ENCODE measurements at places on chromosomes 13 and 19. TPM values are rescaled to one million over a fixed set of nuclear protein-coding genes. Genes with fewer than 3 reads are reported as not detected.

The TMEM238 gene
- total RNA-seq = 0.29 TPM

The NLRP5 gene
- not detected for total RNA-seq

DNA sequence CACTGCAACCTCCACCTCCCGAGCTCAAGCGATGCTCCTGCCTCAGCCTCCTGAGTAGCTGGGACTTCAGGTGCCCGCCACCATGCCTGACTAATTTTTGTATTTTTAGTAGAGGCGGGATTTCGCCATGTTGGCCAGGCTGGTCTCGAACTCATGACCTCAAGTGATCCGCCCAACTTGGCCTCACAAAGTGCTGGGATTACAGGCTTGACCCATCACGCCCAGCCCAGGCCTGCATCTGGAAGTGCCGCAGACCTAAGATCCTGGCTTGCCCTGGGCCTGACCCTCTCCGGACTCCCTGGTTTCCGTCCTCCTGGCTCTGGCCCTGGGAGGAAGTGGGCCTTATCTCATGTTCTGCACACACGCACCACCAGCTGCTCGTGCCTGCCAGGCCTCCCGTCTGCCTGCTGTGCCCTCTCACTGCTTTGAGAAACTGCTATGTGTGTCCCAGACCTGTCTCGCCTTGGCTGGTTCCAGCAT lies 4.7 kb upstream of the PTGIR start:
- DNase-seq = no peak

The POLR2I gene
- total RNA-seq = 33.6 TPM

- DNase-seq = no peak
Measured at GRCh38 chr13:103540382-103540765, 474.2 kb upstream of the SLC10A2 start.

- no peak for DNase-seq
Measured at GRCh38 chr19:23281663-23282276, 31.6 kb upstream of the ZNF724 start.

The B3GNT8 gene
- total RNA-seq = 0.59 TPM

- DNase-seq = no peak
Measured at GRCh38 chr13:43154156-43154651, 130.8 kb downstream of the DNAJC15 start.

GRCh38 chr13:91017669-91018053 lies 329.8 kb upstream of the MIR17HG start:
- no peak for DNase-seq

DNA sequence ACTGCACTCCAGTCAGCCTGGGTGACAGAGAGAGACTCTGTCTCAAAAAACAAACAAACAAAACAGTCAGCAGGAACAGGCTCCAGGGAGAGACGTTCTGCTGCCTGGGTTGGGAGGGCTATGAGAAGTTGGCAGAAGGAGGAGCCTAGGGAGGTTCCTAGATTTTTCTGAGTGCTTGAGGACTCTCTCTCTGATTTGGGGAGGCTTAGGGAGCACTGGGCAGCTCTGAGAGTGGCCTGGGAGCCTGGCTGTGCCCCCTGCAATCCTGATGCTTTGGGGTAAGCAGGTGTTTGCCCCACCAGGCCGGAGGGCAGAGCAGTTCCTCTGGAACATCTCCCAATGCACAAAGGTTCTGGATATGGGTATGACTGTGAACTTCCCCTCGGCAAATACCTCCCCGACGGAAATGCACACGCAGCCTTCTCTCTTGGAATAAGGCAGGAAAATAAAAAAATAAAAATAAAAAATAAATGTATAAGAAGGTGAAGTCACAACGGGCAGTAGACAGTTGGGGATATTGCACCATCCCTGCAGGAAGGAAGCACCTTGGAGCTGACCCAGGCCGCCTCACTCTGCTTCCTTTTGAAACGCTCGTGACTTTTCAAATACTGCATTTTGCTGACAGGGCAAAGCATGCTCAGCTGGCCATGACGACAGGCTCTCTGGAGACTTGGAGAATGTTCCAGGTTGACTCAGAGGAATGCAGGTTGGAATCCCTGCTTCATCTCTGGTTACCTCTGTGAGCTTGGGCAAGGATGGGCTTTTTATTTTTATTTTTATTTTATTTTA lies 26.5 kb upstream of the HOMER3 start:
- DNase-seq = peak; percentile 87

GRCh38 chr19:23378948-23379347 lies 16.3 kb downstream of the ZNF91 start:
- DNase-seq = no peak

DNA sequence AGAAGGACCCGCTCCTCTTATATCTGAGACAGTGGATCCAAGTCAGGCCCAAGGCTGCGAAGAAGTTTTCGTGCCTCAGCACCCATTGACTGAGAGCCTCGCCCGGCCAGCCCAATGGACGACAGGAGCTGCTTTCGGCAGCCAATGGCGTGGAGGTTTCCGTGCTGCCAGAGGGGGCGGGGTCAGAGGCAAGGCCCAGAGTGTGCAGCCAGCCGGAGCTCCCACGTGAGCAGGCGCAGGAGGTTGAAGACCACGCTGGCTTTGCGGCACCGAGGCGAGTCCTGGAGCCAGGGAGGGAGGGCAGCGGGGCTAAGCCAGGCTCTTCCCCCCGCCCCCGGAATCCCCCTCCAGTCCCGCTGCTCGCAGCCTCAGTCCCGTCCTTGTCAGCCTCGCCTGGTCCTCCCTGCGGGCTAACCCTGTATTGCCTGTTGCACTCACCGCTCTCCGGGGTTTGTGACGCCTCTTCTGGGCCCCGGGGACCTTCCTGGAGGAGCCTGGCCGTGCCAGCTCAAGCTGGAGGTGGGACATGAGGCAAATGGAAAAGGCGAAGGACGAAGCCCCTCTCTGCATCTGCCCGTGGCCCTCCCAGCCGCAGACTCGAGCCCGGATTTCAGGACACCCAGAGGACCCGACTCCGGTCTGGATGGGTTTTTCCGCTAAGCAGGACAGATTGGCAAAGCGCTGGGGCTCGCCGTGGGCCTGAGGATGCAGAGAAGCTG lies 1.5 kb downstream of the IFNL4 start:
- peak; percentile 86 for DNase-seq

GRCh38 chr19:29779921-29780320 lies 31.9 kb upstream of the CCNE1 start:
- DNase-seq = no peak

The LILRB4 gene
- under 0.01 TPM for total RNA-seq

GRCh38 chr13:26011996-26012821 lies 39.6 kb downstream of the SHISA2 start:
- DNase-seq = no peak

GRCh38 chr19:34667349-34668076 lies 9.4 kb downstream of the SCGB2B2 start:
- peak; percentile 88 for DNase-seq

The RFXAP gene
- total RNA-seq = 3.8 TPM

GRCh38 chr13:73608711-73609485 lies 525.3 kb downstream of the KLF12 start:
- no peak for DNase-seq

The ZNF582 gene
- total RNA-seq = 2.2 TPM

- DNase-seq = peak; percentile 62
Measured at GRCh38 chr13:42720113-42720857, 61.1 kb upstream of the FAM216B start.

The KL gene
- not detected for total RNA-seq

The NLRP7 gene
- not detected for total RNA-seq

DNA sequence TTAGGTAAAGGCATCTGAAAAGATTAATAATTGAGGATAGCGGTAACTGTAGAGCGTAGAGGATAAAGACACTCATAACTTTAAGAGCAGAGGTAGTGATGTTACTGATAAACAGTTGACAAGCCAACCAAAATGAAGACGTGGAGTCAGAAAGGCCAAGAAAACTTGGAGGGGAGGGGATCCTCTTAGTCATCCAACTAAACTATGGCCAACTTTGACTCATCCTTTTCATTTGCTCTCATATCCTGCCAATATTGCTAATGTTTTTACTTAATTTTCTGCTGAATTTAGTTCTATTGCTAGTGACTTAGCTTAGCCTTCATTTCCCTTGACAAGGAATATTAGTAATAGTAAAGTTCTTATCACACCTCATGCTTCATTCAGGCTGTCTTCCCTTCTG lies 13.4 kb downstream of the ITGBL1 start:
- DNase-seq = no peak

DNA sequence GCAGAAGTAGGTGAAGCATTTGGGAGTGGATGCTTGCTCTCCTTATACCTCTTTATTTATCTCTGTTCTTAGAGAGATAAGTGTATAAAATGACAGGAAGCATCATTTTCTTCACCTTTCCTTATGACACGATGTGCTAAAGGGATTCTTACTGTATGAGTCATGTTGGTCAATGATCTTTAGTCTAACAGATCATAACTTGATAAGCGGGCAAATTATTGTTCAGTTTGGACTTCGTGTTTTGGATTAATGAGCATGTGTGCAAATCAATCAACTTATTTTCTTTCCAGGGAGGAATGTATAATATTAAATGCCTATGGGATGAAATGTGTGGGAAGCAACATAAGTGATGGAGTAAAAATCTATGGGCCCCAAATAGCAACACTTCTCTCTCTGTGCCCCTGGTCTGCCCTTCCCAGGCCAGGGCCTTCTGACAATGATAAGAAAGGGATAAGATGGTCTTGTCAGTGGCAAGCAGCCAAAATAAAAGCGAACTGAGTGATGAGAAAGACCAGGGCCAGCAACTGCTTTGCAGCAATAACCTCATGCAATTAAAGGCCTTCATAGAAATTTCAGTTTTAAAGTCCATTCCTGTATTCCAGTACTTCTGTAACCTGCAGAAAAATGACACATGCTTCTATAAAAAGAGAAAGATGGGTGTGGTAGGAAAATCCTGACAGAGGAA lies 61.4 kb downstream of the SLC10A2 start:
- DNase-seq = no peak

The RTBDN gene
- not detected for total RNA-seq

The HS6ST3 gene
- under 0.01 TPM for total RNA-seq

The C3 gene
- total RNA-seq = 5.0 TPM

The ARHGAP45 gene
- total RNA-seq = 0.59 TPM

- DNase-seq = no peak
Measured at GRCh38 chr13:79547211-79548195, 66.5 kb downstream of the NDFIP2 start.

DNA sequence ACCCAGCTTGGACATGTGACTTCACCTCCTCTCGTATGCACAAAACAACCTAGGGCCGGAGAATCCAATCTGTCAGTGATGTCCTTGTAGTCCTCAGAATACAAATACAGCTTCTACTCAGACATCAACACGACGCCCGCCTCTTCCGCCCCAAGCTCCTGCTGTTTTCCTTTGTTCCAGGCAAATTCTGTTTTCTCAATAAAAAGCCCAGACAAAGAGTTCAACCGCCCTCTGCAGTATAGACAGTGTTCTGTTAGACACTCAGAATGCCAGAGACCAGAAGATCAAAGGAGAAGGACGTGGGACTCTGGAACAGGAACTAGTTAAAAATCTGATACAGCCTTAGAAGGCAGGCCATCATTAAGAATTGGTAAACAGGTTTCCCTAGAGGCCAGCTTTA lies 42.0 kb upstream of the GGACT start:
- DNase-seq = no peak

The PGLYRP2 gene
- total RNA-seq = not detected

- no peak for DNase-seq
Measured at GRCh38 chr13:95620030-95620824, 24.3 kb downstream of the DZIP1 start.

- no peak for DNase-seq
Measured at GRCh38 chr13:28286263-28286662, 147.9 kb downstream of the PAN3 start.

DNA sequence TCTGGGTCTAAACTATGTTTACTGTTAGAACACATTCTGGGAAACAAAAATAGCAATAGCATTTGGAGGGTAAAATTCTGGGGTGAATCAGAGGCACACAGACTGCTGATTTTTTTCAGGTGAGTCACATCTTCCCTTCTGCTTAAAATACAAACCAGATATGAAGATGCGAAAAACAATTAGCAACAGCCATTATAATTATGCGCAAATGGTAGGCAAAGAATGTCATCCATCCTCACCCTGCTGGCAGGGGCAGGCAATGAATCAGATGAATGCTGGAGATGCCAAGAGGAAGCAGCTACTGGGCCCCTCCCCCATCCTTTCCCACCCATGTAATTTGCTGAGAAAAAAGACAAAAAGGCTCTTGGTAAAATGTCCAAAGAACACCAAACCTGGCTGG lies 282.9 kb downstream of the KLF5 start:
- peak; percentile 69 for DNase-seq

- no peak for DNase-seq
Measured at GRCh38 chr19:43435775-43436174, 21.1 kb downstream of the TEX101 start.

The ASPDH gene
- not detected for total RNA-seq

- DNase-seq = peak; percentile 66
Measured at GRCh38 chr19:49125025-49125731, 5.8 kb downstream of the PPFIA3 start.

- no peak for DNase-seq
Measured at GRCh38 chr19:44476559-44477408, 23.5 kb downstream of the ZNF180 start.

The CEACAM16 gene
- total RNA-seq = under 0.01 TPM

DNA sequence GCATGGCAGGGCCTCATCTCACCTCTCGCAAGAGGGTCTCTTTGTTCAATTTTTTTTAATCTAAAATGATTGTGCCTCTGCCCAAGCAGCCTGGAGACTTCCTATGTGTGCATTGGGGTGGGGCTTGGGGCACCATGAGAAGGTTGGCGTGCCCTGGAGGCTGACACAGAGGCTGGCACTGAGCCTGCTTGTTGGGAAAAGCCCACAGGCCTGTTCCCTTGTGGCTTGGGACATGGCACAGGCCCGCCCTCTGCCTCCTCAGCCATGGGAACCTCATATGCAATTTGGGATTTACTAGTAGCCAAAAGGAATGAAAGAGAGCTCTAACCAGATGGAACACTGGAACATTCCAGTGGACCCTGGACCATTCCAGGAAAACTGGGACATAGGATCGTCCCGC lies 8.0 kb downstream of the FXYD3 start:
- DNase-seq = peak; percentile 92
